ENCODE measurements at places on chromosomes 6 and 20.

GRCh38 chr6:36980129-36980528 is 5.9 kb downstream of the MTCH1 start:
- no peak for DNase-seq

GRCh38 chr20:45863543-45864470 is 6.4 kb downstream of the ZSWIM3 start:
- DNase-seq = no peak

- DNase-seq = no peak
Measured at GRCh38 chr6:108671790-108672189, 111.1 kb downstream of the FOXO3 start.

- no peak for DNase-seq
Measured at GRCh38 chr20:53935344-53936084, 134.9 kb downstream of the BCAS1 start.

GRCh38 chr20:54355631-54356280 is 119.6 kb upstream of the DOK5 start:
- no peak for DNase-seq

- no peak for DNase-seq
Measured at GRCh38 chr6:1630212-1630770, 20.6 kb downstream of the FOXC1 start.

DNA sequence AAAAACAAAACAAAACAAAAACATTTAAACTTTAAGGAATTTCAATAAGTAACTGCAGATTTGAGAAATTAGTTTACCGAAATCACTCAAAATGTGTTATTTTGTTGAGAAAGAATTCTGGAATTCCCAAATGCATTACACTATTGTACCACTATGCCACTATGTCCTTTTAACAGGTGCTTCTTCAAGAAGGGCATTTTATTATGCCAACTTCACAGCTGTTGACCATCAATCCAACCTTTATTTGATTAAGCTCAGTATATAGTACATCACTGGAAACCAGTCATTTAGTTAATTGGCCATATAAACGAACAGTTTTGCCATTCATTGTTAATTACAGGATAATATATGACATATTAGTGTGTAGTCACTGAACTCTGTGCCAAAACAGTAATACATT is 221.7 kb downstream of the ARHGAP18 start:
- no peak for DNase-seq

All from stimulated activated CD4-positive, alpha-beta T cell treated with anti-CD3 and anti-CD28 coated beads, Interleukin-15, amount 100 ng/mL, for 1 hour (primary cell).